Stimulated activated CD4-positive, alpha-beta T cell treated with anti-CD3 and anti-CD28 coated beads, Interleukin-4, amount 100 ng/mL, for 4 hours (primary cell): ENCODE measurements at places on chromosomes 7 and 10.

GRCh38 chr10:6525599-6526165 is 54.4 kb downstream of the PRKCQ start:
- DNase-seq, result no peak

DNA sequence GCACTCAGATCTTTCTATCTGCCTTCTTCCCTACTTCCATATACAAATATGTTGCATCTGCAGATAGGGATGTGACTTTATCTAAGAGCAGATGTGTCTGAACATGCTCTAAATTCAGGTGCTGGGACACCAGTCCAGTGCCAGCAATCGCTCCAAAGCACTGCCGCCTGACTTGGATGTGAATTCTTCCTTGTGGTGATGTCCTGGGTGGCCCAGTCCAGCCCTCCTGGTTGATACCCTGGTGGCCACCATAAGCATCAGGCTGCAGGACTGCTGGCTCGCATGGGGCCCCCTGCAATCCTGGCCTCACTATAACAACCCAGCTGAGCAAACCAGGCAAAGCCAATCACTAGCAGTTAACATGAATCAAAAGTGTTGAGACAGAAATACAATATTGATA is 149.2 kb upstream of the PDE1C start:
- no peak for DNase-seq

DNA sequence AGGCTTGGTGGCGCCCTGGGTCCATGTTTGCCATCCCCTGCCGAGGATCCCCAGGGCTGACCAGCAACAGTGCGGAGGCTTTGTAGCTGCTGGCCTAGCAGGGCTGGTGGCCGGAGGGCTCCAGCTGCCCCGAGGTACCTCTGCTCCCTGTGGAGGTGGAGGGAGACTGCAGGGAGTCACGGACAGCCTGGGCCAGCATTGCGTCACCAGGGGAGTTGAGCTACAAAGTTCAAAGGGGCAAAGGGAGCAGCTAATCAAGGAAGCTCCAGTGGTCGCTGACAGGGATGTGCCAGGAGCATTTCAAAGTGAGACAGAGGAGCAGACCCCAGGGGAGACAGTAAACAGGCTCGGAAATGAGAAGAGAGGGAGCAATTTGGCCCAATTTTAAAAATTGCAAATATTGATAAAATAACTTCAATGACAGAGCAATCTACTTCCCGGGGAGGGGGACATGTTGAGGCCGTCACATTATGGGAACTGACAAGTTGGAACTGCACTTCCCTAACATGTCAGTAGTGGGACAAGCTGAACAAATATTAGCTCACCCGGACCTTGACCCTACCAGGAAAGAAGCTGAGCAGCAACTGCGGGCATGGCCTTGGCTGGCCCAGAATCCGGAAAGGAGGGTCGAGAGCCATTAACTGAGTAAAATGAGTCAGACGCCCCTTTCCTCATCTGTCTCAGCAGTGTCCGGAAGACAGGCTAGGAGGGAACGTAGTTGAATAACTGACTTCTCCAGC is 39.4 kb downstream of the BTBD16 start:
- no peak for DNase-seq

DNA sequence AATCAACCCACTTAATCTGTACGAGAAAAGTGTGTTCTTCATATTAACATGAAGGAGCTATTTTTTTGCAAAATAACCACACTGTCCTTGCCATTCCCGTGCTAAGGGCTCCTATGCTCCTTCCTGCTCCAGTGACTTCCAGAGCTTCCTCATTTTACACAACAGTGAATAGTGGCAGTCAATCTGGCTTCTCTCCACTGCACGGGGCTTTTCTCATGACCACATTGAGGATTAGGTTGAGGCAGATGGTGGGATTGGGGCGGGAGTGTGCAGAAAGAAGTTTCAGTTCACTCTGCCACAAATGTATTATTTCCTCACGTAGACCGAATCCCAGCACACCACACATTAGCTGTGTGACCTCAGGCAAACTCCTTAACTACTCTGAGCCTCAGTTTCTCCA is 235.1 kb downstream of the ARHGAP12 start:
- no peak for DNase-seq

GRCh38 chr10:29878492-29878891 is 180.9 kb downstream of the JCAD start:
- no peak for DNase-seq

DNA sequence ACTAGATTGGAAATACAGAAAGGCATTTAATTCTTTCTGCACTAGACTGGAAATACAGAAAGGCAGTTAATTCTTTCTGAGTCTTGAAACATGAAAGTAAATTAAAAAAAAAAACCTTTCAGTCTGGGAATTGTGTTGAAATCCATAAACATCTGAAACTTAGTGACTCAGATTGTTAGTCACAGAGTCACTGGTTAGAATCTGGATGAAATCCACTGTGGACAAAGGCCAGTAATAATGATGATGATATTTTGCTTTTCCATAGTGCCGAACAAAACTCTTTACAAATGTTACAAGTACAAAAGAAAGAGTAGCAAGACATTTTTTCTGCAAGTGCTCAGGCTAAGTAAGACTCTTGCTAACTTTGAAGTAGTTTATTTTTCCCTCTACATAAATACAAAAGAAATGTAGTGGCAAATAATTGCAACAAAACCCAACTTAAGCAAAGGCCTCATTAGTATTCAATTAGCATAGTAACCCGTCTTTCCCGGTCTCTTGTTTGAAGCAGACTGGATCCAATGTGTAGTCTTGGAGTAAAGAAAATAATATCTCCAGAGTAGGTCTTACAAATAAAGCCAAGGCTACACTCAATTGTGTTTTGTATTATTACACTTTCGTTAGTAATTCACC is 5.8 kb upstream of the PRTFDC1 start:
- no peak for DNase-seq

- DNase-seq, result no peak
These were observed 38.1 kb downstream of the EXOC6 start for GRCh38 chr10:92886334-92886961.

GRCh38 chr7:150363872-150364271 is 4.8 kb upstream of the REPIN1 start:
- DNase-seq, result no peak

DNA sequence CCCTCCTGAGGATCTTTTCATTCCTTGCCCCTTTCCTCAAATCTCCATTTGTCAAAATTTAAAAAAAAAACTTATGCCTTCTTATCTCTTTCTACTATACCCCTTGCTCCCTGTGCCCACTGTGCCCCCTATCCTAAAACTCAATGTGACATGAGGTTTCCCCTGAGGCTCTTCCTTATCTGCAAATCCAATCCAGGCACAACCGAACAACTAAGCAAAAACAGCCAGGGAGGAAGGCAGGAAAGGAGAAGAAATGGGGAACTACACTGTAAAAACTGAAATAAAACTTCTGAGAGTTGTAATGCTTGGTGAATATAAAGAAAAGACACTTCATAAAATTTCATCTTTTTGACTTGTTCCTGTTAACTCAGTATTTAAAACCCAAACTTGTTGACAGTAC is 54.2 kb downstream of the CRPPA start:
- DNase-seq, result no peak

- no peak for DNase-seq
These were observed 14.8 kb downstream of the LRRC27 start for GRCh38 chr10:132346806-132347205.

DNA sequence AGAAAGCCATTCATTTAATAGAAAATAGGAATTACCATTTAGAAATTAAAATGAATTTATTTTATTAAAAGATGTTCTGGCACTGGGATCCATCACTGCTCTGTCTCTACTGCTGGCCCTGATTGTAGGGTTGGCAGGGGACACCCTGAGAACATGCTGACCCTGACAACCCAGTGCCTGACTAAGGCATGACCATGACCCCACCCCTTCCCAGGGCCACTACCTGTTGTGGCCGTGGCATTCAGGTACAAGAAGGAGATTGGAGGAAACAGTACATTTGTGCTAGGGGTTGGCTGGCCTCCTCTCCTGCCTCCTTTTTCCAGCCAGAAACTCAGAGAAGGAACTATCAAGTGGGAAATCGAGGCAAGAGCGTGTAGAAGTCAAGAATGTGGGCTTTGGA is 197.0 kb upstream of the ZMIZ1 start:
- DNase-seq, result no peak

GRCh38 chr7:123305840-123306375 is 106.1 kb upstream of the SLC13A1 start:
- no peak for DNase-seq
